OCI-LY7 (cell line): ENCODE measurements at places on chromosomes 1 and 21. TPM values are rescaled to one million over a fixed set of nuclear protein-coding genes. Genes with fewer than 3 reads are reported as not detected.

DNA sequence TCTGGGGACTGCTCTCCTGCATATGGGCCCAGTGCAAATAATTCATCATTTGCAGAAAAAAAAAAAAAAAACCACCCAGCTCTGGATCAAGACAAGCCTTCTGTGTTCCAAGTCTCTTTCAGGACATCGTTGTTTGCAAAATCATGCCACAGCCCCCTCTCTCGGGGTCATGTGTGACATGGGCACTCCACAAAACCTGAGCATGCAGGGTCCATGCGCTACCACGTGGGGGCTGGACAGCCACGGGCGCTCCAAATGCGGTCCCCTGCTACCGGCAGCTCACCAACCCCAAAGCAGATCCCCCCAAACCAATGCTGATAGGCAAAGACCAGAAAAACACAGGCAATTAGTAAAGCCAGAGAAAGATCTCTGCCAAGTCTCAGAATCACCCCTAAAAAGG, 17.6 kb downstream of the NPHP4 start:
- no peak for DNase-seq

DNA sequence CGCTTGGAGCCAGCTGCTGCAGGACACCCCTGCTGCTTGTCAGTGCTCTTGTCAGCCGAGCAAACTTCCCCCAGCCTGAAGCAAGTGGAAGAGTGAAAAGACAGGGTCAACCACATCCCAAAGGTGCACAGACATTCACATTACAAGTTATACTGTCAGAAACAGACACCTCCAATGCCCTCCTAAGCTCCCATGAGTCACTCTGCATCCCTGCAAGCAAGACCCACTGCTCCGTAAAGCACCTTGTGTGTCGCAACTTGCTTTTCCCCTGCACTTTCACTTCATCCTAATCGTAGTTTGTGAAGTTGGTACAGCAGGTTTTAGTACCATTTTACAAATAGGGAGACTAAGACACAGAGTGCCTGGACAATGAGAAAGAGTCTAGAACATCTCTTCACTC, 51.1 kb downstream of the KCNH1 start:
- no peak for DNase-seq

DNA sequence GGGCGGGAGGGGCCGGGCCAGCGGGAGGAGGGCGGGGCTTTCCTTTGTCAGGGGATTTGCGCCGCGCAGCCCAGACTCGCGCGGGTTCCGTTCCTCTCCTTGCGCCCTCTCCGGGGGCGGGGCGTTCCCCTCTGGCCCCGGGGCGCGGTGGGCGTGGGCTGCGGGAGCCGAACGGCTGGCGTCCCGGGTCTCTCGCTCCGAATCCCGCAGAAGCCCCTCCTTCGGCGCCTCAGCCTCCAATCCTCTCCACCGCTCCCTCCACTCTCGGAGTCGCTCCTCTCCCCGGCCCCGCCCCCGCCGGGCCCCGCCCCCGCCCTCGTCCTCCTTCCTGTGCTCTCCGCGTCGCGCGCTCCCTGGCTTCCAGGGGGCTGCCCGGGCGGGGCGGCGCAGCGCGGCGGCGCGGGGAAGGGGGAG, 82.8 kb upstream of the BMP8A start:
- DNase-seq = peak; percentile 79

DNA sequence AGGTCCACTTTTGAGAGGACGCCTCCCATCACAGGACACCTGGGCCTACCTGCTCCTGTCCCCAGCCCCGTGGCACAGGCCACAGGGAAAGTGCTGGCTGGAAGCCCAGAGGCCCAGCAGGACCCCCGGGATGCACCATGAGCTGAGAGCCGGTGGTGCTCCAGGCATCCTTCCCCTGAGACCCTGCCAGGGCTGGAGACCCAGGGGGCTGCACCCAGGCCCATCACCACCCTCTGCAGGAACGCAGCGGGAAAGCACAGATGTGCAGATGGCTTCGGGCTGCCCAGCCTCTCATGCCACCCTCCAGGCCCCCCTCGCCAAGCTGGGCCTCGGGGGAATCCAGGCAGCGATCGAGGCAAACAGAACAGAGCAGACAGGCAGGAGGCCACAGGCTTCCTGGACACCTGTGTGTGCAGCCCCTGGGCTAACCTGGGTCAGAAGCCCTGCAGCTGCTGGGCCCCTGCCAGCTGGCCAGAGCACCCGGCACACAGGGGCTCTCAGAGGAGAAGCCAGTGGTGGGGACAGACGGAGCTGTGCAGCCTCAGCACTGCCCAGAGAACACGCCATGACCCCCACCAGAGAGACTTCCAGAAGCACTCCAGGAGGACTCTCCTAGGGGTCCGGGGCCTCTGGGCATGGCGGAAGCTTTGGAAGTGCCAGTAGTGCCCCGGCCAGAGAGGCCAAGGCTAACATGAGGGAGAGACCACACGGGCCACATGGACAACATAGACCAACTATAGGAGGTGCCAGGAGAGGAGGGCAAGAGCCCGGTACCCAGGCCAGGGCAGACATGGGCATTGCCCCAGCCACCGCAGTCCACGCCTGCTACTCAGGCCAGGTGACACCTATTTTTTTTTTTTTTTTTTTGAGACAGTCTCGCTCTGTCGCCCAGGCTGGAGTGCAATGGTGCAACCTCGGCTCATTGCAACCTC, 71.4 kb downstream of the ARHGEF16 start:
- no peak for DNase-seq

- DNase-seq = no peak
These were observed 4.3 kb downstream of the DDAH1 start for GRCh38 chr1:85460555-85461088.

- no peak for DNase-seq
These were observed 22.4 kb downstream of the AADACL4 start for GRCh38 chr1:12666141-12666735.

TNFRSF9 gene
- not detected in 2 replicates for total RNA-seq

- no peak for DNase-seq
These were observed 102.0 kb upstream of the CHODL start for GRCh38 chr21:18142655-18143054.

PRR9 gene
- total RNA-seq = not detected in 2 replicates

- DNase-seq = no peak
These were observed 126.2 kb upstream of the LRRC7 start for GRCh38 chr1:69441496-69441895.

- no peak for DNase-seq
These were observed 7.2 kb upstream of the CLCA1 start for GRCh38 chr1:86461482-86461881.

- DNase-seq = no peak
These were observed 441.6 kb downstream of the NCAM2 start for GRCh38 chr21:21439761-21440160.

DNA sequence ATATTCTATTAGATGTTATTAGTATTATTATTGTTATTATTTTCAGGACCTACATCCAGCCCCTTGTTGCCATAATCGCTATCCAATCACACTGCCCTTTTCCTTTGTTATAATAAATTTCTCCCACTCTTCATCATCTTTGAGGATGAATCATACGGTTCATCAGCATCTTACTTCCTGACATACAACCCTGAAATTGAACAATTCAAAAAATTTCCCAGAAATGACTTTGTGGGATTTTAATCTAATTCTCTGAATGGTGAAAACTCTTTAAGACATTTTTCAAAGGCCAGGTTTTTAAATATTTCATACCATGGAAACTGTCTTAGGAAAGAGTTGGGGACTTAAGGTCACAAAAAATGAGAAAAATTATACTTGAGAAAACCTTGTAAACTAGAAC, 353.5 kb downstream of the ST6GALNAC3 start:
- no peak for DNase-seq

DNA sequence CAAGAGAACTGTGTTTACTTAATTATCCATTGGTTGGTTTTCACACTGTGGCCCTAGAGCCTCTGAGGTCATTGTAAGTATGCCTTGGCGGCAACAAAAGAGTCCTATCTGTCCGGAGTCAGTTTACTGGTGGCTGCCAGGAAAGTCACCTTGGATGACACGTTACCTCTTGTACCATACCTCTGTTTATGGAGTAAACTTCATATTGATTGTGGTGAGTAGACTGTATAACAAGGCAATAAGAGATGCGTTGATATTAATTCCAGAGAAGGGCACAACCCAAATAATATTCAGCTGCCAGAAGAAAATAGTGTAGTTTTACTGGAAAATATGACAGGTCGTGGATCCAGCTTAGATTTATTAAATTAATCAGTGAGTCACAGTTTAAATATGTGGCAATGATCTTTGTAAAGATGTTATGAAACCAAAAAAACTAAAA, 20.4 kb upstream of the KIF14 start:
- no peak for DNase-seq

LAMTOR5 gene
- total RNA-seq = 104 and 123 TPM in 2 replicates

- no peak for DNase-seq
These were observed 12.1 kb downstream of the RGS18 start for GRCh38 chr1:192170196-192170984.

DNA sequence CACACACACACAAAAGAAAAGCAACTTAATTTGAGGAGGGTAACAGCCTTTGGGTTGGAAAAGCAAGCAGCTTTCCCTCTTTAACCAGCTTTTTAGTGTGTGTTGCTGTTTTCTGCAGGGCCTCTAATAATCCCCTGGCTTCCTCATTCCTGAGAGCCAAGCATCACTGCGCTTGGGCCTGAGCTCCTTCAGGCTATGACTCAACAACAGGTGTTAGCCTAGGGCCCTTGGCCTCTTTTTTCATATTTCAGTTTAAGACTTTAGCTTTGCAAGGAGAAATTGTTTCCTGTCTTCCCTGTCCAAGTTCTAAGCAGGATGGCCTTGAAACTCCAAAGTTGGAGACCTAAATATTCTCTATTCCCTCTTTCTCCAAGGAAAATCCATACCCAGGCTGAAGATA, 26.2 kb upstream of the SNX27 start:
- DNase-seq = peak; percentile 28

DNA sequence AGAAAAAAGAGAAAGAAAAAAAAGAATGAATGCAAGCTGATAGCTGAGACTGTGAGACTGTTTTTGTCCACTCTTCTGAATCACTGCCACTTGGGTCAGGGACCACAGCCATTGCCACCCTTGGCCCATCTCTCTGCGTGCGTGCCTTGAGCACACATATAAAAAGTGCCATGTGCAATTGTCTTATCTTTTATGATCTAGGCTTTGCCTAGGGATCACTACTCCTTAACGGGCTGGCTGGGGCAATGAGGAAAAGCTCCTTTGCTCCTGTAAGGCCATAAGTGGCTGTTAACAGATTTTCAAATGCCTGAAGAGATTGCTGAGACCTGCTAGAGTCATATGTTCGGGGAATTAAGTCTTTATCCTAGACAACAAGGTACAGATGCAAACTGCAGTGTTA, 8.2 kb downstream of the SPATA46 start:
- no peak for DNase-seq

- DNase-seq = no peak
These were observed 39.6 kb upstream of the CDC42BPA start for GRCh38 chr1:227357927-227358302.

BECN2 gene
- total RNA-seq = not detected in 2 replicates

DNA sequence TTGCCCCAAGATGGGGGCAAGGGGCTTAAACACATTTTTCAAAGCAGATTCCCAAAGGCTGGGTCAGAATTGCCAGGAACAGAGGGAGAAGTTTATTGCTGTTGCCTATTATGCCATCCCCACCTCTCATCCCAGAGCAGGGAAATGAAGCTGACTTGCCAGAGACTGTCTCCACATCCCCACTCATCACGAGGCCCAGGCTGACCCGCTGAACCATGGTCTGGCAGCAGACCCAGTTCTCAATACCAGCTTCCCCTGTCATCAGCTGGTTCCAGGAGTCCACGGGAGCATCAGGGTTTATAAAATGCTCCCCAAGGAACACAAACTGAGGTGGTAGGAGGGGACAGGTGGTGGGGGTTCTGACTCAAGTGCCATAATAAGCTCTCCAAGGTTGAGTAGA, 605.9 kb downstream of the NPHP4 start:
- no peak for DNase-seq

MASP2 gene
- total RNA-seq = 0.38 and 0.55 TPM in 2 replicates

- DNase-seq = no peak
These were observed 104.8 kb downstream of the HLX start for GRCh38 chr1:220983877-220984635.

- DNase-seq = peak; percentile 82
These were observed 19.9 kb upstream of the PPP1R15B start for GRCh38 chr1:204431310-204432184.

- no peak for DNase-seq
These were observed 75.6 kb downstream of the ADSS2 start for GRCh38 chr1:244376126-244376525.

- DNase-seq = no peak
These were observed 109.0 kb downstream of the SDCCAG8 start for GRCh38 chr1:243364866-243365265.

KANK4 gene
- total RNA-seq = not detected in 2 replicates

DNA sequence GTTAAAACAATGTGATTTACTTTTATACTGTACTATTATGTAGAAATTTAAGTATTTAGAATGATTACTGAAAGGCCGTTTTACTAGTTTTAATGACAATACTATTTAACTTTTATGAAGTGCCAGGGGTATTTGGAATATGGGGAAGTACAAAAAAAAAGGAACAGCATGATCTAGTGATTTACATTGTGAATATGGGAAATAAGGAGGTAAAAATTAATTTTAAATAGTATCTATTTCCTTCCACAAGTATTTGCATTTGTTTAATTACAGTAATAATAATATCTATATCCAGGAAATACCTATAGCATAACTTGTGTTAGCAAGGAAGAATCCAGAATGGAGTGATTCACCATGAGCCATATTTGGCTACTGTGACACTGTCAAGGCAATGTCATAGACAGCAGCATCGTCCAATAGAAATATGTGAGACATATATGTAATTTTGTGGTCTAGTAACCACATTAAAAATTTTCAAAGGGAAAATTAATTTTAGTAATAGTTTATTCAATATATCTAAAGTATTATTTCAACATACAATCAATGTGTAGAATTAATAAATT, 22.0 kb downstream of the CNST start:
- no peak for DNase-seq

DNA sequence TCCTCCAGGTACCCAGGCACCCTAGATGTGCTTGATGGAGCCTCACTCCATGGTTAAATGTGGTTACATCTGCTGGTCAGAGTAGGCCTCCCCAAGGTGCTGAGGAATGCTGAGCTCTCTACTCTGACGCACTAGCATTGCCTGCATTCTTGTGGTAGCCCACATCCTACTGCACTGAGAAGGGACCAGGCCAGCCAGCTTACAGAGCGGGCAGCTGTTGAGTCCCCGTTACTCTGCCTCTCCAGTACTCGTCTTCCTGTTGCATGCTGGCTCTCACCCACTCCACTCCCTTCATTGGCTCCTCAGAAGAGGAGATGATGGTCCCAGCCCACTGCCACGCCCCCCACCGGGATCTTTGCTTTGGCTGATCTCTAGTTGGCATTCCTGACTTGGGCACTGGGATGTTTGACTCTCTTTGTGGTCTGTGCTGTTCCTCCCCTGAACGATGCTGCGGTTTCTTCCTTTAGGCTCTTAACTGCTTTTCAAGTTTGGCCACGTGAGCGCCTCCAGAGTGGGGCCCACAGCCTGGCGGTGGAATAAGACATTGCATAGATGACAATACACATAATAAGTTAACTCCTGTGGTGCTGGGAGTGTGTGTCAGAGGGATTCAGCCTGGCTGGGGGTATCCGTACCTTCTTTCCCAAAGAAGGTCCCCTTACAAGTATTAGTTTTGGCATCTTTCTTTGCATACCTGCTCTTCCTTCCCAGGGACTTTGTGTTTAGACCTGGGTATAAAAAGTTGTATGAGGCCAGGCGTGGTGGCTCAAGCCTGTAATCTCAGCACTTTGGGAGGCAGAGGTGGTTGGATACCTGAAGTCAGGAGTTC, 18.6 kb downstream of the AZIN2 start:
- DNase-seq = peak; percentile 20
